Activated CD4-positive, CD25-positive, alpha-beta regulatory T cell treated with anti-CD3 and anti-CD28 coated beads, Interleukin-2, amount 50 U/mL, for 16 hours (primary cell): ENCODE measurements at places on chromosomes 13 and 19.

DNA sequence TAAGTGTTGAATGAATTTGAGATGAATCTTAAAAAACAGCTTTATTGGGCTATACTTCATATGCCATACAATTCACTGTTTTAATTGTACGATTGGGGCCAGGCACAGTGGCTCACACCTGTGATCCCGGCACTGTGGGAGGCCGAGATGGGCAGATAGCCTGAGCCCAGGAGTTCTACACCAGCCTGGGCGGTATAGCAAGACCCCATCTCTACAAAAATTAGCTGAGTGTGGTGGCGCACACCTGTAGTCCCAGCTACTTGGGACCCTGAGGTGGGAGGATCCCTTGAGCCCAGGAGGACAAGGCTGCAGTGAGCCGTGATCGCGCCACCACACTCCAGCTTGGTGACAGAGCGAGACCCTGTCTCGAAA, 10.3 kb downstream of the ARID3A start:
- DNase-seq: no peak

DNA sequence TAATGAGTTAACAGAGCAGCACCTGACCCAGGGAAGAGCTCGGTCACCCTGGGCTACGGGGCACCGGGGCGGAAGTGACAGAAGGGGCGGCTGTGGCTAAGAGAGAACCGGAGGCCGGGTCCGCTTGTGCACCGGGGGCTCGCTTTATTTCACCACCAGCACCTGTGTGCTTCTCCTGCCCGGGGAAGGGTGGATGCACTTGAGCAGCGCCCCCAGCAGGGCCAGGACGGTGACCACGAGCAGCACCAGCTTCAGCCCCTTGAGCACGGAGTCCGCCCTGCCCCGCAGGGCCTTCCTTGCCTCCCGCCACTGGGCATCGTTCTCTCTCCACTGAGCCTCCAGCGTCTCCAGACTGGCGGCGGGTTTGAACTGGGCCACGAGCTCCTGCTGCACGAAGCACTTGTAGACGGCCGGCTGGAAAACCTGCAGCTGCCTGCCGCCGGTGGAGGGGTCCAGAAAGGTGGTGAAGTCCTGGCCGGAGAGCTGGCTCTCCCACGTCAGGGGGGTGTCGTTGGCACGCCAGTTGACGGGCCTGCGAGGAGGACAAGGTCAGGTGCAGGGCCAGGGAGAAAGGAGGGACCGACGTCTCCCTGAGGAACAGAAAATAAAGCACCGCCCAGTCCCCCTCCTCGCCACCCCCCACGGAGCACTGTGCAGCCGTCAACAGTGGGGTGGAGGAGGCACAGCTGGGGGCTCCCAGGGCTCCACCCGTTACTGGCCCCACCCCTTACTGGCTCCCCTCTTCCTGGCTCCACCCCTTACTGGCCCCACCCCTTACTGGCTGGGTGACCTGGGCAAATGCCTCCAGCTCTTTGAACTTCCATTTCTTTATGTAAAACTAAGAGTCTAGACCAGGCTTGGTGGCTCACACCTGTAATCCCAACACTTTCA, 3.6 kb downstream of the FAM187B start:
- DNase-seq: no peak

GRCh38 chr13:37596805-37597204, 1.8 kb downstream of the POSTN start:
- no peak for DNase-seq

DNA sequence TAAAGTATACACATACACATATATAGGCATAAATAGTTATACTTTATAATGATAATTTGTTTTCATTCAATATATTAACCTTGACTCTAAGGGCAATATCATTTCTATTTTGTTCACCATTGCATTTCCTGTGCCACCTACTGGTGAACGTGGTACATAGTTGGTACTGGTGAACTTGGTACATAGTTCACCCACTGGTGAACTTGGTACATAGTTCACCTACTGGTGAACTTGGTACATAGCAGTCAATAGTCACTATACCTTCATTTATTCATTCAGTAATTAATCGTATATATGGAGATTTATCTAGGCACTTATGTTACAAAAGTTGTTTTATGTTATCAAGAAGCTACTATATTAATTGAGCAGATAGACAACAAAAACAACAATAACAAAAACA, 172.6 kb upstream of the ATXN8OS start:
- DNase-seq: no peak

GRCh38 chr13:40498461-40498860, 168.0 kb downstream of the FOXO1 start:
- DNase-seq: no peak

GRCh38 chr13:106099765-106100164, 435.7 kb downstream of the EFNB2 start:
- no peak for DNase-seq

DNA sequence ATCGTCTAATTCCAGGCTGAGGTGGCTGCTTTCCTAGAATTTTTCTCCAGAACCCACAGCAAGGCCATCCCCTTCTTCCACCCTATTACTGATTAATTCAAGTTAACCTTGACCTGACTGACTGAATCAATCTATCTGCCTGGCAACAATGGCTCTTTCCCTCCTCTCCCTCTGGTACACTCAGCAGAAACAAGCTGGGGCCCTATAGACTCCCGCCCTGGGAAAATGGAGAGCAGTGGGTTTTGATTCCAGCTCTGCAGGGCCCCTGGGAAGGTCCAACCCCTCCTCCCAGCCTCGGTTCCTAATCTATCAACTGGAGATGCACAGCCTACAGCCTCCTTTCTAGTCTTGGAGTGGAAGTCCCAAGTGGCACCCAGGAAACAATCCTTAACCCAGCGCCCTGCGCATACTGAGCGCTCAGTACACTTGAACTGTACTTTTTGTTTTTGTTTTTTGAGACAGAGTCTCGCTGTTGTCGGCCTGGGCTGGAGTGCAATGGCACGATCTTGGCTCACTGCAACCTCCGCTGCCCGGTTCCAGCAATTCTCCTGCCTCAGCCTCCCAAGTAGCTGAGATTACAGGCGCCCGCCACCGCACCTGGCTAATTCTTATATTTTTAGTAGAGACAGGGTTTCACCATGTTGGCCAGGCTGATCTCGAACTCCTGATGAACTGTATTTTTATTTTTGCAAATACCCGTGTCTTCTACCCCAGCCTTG, 5.2 kb upstream of the C3 start:
- DNase-seq: no peak

DNA sequence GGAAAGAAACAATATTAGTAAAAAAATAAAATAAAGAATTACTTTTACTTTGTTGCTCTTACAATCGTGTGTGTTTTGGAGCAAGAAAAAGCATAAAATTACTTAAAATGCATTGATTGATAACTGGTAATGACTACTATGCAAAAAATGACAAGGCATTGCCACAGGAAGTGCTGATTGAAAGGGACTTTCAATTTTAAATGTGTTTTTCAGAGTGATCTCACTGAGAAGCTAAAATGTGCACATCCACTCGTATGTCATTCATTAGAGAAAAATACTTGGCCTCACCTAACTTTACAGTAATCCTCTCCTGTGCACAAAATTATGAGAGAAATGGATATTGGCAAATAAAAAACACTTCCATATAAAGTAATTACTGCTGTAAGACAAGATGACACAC, 934.9 kb downstream of the SLITRK6 start:
- no peak for DNase-seq

DNA sequence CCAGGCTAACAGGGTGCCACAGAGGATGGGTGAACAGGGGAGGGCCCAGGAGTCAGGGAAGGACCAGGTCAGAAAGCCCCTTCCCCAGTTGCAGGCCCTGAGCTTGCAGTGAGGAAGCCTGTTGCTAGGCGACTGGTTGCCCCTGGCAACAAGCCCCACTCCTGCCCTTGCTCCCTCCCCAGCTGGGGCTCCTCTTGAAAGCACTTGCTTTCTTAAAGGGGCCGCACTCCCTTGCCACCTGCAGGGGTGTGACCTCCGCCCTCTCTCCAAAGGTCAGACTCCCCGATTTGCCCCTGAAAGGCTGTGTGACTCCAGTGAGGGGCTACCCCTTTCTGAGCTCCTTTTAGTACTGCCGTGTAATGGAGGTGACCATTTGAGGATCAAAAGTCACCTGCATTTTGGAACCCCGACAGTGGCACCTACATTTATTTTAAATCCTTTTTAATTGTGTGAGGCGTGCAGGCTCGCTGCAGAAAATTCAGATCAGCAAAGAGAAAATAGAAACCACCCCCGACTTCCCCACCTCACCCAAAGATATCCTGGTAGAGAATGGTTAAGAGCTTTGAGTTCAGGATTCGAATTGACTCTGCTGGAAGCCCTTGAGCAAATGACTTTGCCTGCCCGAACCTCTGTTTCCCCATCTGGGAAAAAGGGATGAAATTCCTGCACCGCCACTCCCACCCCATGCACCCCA, 4.8 kb downstream of the FCHO1 start:
- DNase-seq: no peak

DNA sequence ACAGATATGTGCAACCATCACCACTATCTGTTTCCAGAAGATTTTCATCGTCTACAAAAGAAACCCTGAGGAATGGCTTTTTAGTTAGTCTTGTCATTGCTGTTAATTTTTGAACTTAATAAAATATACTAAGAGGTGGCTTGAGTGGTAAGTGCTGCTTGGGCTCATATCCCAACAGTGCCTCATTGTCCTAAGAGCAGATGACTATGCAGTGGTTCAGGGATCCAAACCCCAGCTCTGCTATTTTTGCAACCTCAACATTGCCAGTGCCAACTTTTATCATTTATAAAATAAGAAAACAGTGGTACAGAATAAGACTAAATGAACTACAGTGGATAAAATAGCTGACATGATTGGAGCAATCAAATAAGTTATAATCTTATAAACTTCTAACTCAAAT, 123.2 kb upstream of the SLC7A1 start:
- DNase-seq: no peak

GRCh38 chr19:19460761-19461265, 54.5 kb downstream of the TSSK6 start:
- DNase-seq: no peak

GRCh38 chr13:79548902-79549301, 67.9 kb downstream of the NDFIP2 start:
- DNase-seq: no peak

DNA sequence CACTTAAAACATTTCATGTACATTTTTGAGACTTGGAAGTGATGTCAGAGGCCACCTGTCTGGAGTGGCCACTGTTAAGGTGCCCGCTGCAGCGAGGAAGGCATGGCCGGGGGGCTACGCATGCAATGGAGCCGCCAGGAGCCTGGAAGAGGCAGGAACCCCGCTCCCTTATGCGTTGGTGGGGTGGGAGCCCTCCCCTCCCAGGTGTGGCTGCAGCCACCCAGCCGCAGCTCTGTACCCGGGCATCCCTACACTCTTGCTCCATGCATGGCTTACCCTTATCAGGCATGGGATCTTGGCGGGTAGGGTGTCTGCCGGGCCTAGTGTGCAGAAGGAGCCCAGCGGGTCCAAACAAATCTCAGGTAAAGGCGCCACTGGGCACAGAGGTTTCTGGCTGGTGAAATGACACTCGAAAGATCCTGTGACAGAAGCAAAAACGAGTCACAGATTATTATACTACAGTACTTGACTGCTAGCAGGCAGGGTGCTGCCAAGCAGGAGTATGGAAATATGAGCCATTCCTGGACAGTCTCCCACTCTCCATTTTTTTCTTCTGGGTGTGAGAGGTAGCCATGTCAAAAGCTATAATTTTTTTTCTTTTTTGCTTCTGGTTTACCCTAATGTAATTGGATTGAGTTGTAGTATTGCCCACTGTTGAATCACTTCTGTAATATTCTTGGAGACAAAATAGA, 1606.3 kb upstream of the MIR17HG start:
- DNase-seq: no peak

DNA sequence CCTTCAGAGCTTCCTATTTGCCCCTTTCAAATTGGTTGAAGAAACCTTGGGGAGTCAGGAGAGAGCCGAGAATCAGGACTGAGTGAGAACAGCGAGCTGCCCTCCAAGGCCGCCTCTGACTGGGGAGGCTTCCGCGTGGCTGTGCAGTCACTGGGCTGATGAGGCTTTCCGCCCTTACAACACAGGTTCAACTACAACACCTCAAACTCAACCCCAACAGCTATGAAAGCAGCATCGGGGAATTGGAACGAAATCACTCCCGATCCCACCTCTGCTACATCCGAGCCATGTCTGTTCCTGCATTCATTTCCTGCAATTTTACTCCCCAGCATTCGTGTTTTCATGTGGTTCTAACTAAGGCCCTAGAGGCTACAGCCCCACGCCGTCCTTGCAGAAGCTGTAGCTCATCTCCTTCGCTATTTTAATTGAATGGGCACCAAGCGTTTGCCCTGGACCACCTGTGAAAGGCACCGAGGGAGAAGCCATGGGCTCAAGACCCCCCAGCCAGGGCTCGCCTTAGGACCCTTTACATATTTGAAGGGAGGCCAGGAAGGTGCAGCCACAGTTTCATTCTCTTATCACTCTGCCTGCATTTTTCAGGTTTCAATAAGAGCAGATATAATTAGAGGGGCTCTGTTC, 12.3 kb upstream of the RASA3 start:
- no peak for DNase-seq

DNA sequence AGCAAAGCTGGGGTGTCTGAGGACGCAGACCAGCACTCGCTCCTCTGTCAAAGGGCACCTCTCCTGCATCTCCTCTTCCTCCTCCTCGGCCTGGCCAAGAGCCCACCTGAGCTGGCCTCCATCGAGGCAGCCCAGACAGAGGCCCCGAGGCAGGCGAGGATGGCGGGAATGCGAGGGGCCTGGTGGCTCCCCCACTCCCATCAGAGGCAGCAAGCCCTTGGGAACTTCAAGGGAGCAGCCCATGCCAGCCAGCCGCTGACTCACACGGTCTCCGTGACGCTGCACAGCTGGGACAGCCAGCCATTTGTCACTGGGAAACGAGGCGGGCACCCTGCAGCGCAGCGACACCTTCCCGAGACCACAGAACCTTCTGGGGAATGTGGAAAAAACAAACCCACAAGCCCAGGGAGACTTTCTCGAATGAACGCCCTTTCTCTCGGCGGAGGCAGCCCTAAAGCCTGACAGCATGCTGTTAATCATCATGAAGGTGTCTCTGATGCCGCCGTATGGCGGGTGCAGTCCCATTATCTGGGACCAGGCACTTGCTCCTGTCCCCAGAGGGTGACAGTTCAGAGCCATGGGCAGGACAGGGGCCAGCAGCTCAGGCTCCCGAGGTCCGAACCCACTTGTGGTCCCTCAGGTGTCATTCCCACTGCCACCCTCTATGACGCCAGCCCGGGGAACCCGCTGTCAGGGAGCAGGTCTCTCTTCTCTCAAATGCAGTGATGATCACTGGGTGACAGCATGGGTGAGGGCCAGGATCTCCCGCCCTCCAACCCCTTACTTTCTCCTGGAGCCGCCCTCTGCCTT, 53.0 kb downstream of the PEPD start:
- DNase-seq: no peak

DNA sequence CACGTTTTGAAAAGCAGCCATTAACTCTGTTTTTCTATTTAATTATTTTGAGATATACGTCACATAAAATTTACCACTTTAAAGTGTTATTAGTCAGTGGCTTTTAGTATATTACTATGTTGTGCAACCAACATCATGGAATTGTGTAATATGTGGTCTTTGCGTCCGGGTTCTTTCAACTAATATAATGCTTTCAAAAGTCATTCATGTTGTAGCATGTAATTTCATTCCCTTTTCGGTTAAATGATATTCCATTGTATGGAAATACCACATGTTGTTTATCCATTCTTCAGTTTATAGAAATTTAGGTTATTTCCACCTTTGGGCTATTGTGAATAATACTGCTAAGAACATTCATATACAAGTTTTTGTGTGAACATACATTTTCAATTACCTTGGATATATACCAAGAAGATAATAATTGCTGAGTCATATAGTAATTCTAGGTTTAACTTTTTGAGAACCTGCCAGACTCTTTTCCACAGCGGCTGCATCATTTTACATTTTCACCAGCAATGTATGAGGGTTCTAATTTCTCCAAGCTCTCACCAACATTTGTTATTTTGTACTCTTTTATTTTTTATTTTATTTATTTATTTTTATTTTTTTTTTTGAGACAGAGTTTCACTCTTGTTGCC, 28.1 kb upstream of the CLDN10 start:
- DNase-seq: no peak

GRCh38 chr13:102772042-102772425, 1.6 kb downstream of the TEX30 start:
- no peak for DNase-seq
